Caco-2 (cell line): ENCODE measurements at places on chromosomes 1 and 21.

- no peak for DNase-seq
Measured at GRCh38 chr1:4147509-4147908, 247.4 kb upstream of the C1orf174 start.

DNA sequence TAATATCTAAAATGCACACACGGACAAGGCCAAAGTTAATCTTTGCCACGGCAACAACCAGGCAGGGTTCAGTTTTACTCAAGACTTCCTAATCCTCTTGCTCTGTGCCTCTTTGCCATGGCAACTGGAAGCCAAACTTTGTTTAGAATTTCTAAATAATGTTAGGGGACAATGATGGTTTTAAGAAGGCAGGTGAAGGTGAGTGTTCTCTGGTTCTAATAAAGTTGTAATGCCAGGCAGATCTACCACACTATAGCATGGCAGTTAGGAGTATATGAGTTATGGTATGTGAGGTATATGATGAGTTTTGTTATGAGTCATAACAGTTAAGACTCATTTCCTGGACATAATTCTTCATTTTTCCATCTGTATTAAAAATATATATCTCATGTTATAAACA is 2.7 kb downstream of the PTPRC start:
- DNase-seq: no peak

DNA sequence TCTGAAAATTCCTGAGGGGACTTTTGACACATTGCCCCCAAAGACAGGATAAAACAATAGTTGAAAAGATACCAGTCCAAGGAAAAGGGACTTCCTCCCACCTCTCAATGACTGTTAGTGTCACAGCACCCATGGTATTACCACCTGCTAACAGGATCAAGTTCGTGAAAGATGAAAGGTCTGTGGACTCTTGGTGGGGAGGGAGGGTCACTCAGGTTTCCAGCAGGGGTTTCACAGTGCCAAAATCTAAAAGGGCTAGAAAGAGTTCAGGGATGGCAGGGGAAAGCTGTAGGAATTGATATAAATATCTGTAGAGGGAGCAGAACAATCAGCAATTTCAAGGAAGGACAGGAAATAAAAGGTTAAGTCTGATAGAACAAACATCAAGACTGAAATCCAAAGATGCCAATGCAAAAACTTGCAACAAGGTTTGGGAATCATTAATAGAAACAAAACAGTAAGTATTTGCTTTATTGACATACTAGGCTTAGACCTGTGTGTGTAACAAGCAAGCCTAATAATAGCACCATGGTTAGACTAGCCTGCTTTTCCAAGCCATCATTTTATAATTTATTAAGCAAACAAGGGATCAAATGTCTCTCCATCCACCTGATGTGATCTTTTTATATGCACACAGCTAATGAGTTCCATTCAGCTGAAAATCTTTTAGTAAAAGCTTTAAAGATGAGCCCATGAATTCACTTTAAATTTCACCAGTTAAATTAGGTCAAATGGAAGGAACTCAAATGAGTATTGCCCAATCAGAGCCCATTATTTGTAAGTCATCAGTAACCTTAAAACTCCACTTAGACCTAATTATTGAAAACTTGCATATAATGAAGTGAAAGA is 3.7 kb downstream of the MCL1 start:
- no peak for DNase-seq

- no peak for DNase-seq
Measured at GRCh38 chr1:19080721-19081120, 124.2 kb upstream of the IFFO2 start.

GRCh38 chr1:182211386-182211785 is 149.9 kb upstream of the ZNF648 start:
- DNase-seq: no peak

DNA sequence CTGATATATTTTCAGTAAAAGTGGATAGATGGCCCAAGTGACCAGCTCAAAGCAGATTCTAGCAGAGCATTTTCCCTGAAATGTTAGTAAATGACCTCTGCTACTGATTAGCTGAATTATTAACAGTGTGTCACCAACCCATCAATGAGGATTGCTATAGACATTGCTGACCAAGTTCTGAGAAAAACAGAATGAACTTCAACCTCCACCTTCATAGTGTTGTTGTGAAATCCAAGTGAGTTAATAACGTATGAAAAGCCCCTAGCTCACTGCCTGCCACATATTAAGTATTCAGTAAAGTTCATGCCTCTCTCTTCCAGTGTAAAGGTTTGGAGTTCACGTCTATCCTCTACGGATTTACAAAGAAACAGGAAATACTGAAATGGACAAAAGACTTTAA is 15.8 kb downstream of the PLPP3 start:
- DNase-seq: no peak

DNA sequence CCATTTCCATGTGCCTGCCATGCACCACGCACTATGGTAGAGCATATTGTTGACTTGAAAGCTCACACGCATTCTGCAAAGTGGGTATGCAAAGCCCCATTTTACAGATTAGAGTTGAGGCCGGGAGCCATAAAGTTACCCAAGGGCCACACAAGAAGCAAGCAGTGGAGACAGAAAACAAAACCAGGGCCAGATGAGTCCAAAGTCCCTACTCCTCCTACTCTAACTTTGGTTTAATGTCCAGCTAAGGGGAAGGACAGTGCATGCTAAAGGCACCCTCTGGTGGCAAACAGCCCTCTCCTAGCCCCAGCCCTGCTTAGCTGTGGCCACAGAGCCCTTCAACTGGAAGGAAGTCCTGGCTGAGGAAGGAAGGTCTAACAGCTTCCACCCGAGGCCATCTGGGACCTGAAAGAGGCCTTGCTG is 74.9 kb downstream of the SLC66A1 start:
- peak; percentile 47 for DNase-seq

GRCh38 chr1:224620105-224620504 is 4.0 kb downstream of the CNIH3 start:
- no peak for DNase-seq

- DNase-seq: no peak
Measured at GRCh38 chr1:204756811-204757210, 71.3 kb upstream of the LRRN2 start.

- no peak for DNase-seq
Measured at GRCh38 chr1:113850127-113850796, 21.2 kb downstream of the PTPN22 start.

DNA sequence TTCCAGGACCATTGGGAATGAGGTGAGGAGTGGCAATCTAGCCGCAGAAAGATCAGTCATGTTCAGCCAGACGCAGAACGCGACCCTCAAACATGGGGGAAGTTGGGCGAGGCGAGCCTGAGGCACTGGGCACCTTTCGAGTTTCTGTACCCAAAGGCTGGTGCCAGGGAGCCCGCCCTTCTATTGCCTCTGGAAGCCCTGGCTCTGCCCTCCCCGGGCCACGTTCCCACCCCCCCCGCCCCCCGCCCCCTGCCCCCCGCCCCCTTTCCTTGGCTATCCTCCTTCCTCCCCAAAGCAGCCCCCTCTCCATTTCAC is 2.2 kb upstream of the ZBTB7B start:
- DNase-seq: no peak

DNA sequence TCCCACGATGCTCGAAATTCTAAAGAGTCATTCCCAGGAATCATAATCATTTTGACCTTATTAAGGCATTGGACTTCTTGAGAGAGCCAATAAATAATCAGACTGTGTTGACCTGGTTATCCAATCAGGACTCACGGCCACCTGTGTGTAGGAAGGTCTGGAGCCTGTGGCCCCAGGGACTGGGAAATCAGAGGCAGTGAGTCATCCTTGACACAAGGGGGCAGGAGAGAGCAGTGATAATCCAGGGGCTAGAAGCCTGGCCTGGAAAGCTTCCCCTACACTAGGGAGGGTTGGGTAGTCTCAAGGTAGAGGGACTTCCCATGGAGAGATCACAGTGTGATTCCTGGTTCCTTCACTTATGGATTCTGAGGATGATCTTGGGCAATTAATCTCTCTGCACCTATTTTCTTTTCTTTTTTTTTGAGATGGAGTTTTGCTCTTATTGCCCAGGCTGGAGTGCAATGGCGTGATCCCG is 4.7 kb downstream of the MR1 start:
- DNase-seq: peak; percentile 85

- DNase-seq: no peak
Measured at GRCh38 chr1:17192394-17193221, 12.3 kb upstream of the PADI1 start.

GRCh38 chr21:27827972-27828371 is 861.1 kb upstream of the ADAMTS5 start:
- DNase-seq: no peak

DNA sequence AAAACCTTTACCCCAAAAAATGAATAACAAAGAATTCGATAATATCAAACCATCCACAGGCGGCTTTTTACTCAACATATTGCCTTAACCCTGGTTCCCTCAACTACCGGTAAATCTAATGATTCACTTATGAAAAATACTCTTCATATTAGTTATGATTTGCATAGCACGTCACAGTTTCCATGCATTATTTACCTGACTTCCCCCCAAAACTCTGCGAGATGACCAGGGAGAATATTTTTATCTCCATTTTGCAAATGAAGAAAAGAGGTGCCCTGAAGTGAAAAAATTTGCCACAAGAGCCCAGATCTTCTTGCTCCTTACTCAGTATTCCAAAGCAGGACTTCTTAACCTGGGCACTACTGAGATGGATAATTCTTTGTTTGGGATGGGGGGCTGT is 2.9 kb downstream of the JAK1 start:
- no peak for DNase-seq

DNA sequence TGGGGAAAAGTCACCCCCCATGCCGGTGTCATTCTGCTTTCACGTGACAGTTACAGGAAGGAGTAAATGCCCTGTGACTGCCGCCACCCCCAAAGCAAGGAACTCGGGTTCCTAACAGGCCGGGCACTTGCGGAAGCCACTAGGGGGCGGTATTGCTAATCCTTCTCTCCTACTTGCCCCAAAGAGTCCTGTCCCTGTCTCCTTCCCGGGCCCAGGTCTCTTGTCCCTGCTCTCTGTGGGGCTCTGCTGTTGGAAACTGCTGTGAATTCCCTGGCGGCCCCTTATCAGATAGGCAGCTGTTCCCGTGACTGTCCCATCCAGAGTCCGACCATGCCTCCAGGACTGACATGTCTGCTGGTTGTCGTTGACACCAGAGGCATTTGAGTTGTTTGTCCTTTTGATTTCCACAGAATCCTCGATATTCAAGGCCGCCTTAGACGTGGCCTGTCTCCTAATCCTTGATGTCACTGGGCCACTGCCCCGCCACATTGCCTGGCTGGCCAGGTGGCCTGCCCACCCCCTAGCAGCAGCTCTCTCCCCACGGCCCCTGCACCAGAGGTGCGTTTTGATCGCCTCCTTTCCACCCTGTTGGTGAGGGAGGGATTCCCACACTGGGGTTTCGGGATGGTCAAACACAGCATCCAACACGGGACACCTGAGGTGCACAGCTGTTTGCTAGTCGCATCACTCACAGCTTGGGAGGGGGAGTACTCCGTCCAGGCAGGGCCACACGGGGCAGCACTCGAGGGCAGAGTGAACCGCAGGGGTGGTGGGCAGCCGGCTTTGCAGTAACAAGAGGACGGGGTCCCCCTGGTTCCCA is 37.3 kb downstream of the CHAF1B start:
- peak; percentile 46 for DNase-seq

GRCh38 chr1:204155881-204156280 is 4.0 kb upstream of the ETNK2 start:
- DNase-seq: no peak

GRCh38 chr1:167499106-167499505 is 19.2 kb downstream of the CD247 start:
- no peak for DNase-seq

DNA sequence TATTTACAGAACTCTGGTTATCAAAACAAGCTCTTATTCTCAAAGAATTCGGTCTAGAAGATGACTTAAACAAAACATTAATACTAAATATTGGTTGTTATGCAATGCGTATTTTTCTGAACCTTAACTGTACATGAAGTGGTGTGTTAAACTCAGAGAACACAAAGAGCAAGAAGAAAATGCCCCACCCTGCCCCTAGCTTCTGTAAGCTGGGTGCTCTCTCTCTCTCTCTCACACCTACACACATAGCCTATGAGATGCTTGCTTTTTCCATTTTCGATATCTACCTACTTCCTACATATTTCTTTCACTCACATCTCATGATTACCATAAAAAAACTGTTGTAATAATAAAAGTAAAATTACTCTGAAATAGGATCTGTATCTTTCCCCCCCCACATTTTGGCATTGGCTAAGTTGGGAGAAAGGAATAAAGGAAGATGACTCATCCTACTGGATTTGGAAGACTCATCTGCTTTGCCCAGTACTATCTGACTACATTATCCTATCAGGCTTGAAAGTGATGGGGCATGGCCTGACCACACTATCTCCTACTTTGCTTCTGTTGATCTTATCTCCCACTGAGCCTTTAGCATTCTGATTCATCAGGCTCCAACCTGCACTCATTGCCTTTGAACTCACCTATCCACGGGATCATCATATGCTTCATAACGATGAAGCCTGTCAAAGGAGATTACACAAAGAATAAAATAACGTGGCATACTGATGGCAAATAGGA is 2.9 kb downstream of the CRYZ start:
- no peak for DNase-seq

DNA sequence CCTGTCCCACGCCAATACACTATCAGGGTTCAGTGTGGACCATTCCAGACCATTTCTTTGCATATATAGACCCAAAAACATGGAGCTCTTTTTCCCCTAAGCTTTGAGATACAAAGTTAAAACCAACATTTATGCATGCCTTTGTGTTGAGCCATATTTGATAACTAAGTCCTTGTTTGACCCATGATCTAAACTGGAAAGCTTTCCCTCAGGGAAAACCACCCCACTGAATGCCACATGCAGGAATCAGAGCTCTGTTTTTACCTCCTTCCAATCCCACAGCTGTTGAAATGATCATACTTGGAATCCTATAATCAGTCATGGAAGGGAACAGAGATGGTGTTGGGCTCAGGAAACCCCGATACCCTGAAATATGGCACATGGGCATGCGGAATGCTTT is 14.8 kb upstream of the SLC45A1 start:
- DNase-seq: no peak

DNA sequence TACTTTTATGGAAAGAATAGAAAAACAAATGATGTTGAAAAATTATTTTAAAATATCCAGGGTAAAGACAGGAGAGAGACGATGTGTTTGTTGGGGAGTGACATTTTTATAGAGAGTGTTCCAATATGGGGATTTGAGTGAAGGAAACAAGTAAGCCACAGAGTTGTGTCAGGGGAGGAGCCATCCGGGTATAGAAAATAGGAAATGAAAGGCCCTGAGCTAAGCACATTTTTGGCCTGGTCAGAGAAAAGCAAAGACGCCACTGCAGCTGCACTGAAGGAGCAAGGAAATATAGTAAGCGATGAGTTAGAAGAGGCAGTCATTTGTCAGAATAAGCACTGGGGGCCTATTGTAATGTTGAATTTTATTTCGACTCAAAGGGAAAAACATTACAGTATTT is 107.3 kb upstream of the ADGRL4 start:
- DNase-seq: no peak
